ENCODE measurements at places on chromosomes 6 and 20.

GRCh38 chr6:67722861-67723261 is 912.2 kb upstream of the ADGRB3 start:
- DNase-seq, result no peak

DNA sequence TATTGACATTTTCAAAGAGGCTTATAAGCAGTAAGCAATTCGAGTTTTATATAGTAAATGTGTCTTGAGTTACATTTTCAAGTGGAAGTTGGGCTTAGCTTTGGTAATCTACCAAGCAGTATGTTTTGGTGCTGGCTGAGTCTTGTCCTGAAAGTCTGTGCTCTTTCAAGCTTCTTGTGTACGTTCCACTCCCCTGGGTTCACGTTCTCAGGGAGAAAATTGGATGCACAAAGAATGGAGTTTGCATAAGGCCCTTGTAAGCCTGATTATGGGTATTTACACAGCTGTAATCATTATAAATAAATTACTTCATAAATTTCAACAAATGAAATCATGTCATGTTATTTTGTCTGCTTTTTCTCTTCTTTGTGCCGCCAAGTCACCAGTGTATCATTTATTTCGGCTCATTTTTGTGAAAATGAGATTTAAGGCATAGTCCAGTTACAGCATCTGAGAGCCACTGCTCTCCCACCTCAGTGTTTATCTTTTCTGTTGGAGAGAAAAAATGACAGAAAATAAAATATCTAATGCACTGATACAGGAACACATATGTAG is 262.5 kb downstream of the BTBD3 start:
- DNase-seq, result no peak

DNA sequence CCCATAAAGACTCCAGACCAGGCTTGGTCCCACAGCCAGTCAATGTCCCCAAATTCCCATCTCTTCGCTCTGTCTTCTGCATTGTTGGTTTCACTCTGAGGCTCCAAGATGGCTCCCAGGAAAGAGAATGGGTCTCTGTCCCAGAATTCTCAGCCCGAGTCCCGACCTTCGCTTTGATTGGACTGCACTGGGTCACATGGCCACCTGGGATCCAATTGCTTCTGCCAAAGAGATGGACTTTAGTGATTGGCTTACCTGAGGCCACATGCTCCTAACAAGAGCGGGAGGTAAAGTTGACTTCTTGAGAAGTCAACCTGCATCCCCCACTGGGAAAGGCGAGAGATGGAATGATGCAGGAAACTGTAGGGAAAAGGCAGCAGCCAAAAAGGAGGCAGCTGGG is 104.7 kb upstream of the PMEPA1 start:
- no peak for DNase-seq

DNA sequence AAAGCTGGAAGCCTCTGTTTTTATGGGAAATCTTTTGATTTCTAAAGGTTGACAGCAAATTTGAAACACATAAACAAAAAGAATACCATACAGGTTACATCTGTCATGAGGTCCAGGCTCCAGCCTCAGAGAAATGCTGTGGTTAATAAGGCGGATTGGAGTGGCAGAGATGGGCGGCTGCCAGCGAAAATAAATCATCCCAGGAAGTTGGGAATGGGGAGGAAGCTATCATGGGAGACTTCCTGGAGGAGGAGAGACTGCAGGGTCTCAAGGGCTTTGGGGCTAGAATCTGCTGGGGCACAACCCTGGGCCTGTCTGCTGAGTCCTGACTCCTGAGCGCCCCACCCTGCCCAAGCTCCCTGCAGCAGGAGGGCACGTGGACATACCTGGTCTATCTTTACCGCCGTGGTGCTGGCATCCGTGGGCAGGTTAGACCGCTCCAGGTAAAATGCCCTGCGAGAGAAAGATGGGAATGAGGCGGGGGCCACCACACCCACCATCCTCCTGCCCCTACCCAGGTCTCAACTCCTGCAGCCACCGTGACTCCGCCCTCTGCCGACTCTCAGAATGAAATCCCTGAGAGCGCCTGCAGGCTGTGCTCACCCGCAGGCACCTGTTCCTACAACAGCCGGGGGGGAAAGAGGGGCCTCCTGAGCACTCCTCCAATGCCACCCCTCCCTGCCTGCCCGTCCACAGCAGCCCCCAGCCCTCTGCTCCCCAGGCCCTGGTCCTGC is 197.3 kb downstream of the PREX1 start:
- no peak for DNase-seq

GRCh38 chr6:170460641-170461040 is 92.5 kb downstream of the PSMB1 start:
- no peak for DNase-seq

- DNase-seq, result no peak
These were observed 3.1 kb upstream of the ATXN1 start for GRCh38 chr6:16764188-16764950.

DNA sequence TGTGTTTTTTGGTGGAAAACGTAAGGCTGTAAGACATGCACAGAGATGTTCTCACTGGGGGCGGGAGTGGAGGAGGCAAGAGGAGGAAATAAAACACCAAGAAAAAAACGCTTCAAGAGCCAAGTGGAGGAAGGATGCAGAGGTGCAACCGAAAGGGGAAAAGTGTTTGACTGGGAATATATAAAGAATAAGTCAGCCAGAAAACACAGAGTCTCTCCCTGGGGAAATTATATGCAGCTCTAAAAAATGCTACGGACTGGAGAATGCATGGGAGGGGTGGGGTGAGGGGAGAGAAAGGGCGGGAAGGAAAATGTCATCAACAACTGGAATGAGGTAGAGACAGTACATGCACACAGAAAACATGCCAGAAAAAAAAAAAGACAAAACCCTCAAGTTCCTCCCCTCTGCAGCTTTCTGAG is 133.5 kb downstream of the SCML4 start:
- no peak for DNase-seq

DNA sequence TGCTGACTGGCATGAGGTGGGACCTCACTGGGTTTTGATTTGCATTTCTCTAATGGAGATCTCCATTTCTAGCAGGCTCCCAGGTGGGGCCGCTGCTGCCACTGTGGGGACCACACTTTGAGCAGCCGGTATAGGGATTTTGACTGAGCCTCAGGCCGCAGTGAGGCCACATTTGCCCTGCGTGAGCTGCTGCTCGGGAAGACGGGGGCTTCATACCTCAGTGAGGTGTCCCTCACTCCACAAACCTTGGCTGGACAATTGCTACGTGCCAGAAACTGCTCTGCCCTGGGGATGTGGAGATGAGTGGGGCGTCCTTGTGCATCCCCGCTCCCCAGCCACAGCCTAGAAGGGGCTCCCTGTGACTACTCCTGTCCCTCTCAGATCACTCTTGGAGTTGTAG is 134.3 kb downstream of the ANKRD60 start:
- no peak for DNase-seq

- DNase-seq, result no peak
These were observed 119.6 kb downstream of the SCML4 start for GRCh38 chr6:107704347-107705013.

DNA sequence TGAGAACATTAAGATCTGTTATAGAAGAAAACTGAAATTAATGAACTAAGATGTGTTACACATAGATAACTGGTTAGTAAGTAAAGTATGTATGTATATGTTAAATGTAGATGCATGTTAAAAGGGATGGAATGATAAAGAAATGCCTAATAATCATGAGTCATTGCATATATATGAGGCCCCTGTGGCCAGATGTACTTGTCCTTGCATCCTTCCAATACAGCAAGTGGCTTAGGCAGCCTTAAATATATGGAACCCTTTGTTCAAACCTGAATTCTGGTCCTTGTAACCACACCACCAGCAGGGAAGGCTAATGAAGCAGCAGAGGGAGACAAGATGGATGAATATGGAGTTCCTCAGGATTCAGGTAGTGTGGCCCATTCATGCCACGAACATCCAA is 9.8 kb upstream of the AKAP7 start:
- DNase-seq, result no peak

DNA sequence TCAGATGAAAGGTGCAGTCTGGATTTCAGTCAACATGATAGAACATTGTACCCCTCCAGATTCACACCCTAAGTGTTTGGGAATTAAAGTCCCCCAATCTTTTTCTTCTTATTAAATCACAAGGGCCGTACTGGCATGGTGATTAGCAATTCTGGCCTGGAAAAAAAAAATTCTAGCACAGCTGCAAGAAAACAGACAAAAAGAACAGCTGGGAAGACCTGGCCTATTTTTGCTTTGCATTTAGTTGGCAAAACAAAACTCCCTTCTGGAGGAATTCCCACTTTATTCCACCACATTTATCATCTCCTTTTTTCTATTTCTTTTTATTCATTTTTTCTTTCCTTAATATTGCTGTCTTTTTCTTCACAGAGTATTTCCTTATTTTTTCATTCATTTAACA is 39.8 kb upstream of the AKAP12 start:
- DNase-seq, result no peak

DNA sequence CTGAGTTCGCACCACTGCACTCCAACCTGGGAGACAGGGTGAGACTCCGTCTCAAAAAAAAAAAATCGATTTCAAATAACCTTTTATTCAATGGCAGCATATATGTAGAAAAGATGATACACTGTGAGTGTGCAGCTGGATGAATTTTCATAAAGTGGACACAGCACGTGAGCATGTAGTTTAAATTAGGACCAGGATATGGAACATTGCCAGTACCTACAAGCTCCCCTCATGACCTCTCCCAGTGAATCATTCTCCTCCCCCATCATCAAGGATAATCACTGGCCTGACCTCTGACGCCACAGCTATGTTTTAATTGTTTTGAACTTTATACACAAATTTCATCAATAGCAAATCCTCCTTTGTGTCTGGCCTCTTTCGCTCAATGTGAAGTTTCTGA is 53.8 kb upstream of the HDAC2 start:
- DNase-seq, result no peak

- no peak for DNase-seq
These were observed 154.6 kb upstream of the AHI1 start for GRCh38 chr6:135651964-135652755.

GRCh38 chr6:30974490-30975252 is 8.8 kb upstream of the MUC21 start:
- no peak for DNase-seq

- DNase-seq, result no peak
These were observed 17.0 kb upstream of the MEP1A start for GRCh38 chr6:46776070-46776712.

- DNase-seq, result no peak
These were observed 32.5 kb downstream of the SLC22A2 start for GRCh38 chr6:160226118-160226591.

DNA sequence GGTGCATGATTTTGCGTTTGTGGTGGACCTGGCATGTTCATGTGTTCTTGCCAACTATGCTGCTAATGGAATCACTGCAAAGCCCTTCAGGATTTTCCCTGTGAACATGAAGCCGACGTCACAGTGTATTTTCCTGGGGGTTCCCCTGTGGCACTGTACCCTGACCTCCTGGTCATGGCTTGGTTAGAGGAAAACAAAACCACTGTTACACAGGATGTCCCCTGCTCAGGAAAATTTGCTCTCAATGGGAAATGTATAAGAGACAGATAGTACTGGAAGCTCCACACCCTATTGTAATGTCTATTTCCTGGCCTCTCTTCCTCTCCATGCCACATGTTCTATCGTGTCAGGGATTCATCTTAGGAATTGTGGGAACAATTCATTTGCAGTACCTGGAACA is 19.7 kb downstream of the TSHZ2 start:
- no peak for DNase-seq

GRCh38 chr6:30129265-30130178 is 6.4 kb upstream of the TRIM40 start:
- DNase-seq, result no peak

DNA sequence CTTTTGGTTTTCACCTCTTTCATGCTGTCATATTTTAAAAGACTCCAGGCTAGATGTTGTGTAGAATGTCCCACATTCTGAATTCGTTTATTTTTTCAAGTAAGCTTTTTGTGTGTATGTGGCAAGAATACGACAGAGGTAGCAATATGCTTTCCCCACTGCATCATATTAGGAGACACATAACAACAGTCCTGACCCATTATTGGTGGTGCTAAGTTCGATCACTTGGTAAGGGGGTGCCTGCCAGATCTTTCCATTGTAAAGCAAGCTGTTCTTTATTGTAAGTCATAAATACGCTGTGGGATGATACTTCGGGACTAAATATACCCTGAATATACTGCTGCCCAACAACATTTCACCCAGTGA is 588 bp upstream of the NCOA3 start:
- DNase-seq, result no peak

GRCh38 chr20:61909028-61909427 is 156.7 kb downstream of the TAF4 start:
- no peak for DNase-seq

- DNase-seq, result no peak
These were observed 268.0 kb upstream of the RNF217 start for GRCh38 chr6:124694139-124694705.

GRCh38 chr6:95923518-95923917 is 92.3 kb upstream of the FUT9 start:
- no peak for DNase-seq

- DNase-seq, result no peak
These were observed 48.9 kb downstream of the EBF4 start for GRCh38 chr20:2741463-2741862.

- DNase-seq, result no peak
These were observed 230.8 kb downstream of the FOXA2 start for GRCh38 chr20:22353586-22353985.

GRCh38 chr6:22828179-22829062 is 259.1 kb downstream of the HDGFL1 start:
- DNase-seq, result no peak

DNA sequence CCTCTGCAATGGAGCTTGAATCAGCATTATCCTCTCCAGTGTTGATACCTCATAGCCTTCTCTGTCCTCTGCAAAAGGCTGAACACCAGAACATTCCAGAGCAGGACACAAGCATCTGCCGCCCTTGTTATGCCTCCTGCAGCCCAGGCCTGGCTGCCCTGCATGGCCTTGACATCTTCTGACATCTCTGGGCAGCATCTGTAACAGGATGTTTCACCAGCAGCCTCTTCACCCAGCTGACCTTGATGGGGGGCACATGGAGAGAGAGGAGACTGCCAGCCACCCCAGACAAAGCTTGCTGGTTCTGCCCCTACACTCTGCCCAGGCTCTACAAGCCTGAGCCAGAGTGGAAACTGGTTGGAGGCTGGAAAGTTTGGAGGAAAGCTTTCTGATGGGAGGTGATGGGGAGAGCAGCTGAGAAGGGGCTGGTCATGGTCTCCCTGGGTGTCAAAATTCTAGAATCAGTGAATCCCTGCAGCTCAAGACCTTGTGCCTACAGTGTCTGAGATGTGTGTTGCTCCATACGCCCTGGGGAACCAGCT is 145.1 kb downstream of the MRPL14 start:
- DNase-seq, result no peak

DNA sequence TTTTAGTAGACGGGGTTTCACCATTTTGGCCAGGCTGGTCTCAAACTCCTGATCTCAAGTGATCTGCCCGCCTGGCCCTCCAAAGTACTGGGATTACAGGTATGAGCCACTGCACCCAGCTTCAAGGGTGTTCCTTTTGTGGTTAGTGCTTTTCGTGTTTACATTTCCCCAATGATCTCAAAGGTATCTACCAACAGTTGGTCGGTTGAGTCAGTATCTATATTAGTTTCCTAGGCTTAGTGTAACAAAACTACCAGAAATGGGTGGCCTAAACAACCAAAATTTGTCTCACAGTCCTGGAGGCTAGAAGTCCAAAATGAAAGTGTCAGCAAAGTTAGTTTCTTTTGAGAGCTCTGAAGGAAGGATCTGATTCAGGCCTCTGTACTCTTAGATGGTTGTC is 30.1 kb downstream of the CASP8AP2 start:
- DNase-seq, result no peak

All from type B pancreatic cell (in vitro differentiated cells).